Liver (tissue), 10 donors: ENCODE measurements at places on chromosomes 5 and 9.

GRCh38 chr9:137986268-137987099 lies 108.9 kb downstream of the CACNA1B start:
- DNase-seq, result no peak

- DNase-seq, result no peak
These were observed 53.0 kb downstream of the SH3RF2 start for GRCh38 chr5:145989428-145989827.

DNA sequence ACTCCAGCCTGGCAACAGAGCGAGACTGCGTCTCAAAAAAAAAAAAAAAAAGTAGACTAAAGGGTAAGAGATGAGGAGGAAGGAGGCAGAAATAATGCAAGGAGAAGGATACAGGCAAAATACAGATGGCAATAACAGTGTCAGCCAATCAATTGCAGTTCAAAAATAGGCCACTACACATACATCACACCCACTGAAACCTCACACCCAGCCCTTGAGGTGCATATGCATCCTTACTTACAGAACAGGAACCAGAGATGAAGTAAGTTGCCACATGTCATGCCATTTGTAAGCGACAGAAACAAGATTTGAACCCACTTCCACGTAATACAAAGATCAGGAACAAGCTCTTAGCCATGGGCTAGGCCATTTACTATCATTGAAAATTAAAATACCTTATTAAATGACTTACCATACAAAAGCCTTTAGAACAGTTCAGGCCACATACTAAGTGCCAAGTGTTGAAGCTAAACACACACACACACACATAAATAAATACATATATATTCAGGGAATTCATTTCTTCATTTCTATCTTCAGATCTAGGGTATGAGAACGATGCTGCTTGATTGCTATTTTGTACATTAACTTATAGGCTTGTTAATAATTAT lies 98.4 kb downstream of the FNBP1 start:
- DNase-seq, result no peak

GRCh38 chr5:93249651-93250289 lies 331.2 kb downstream of the NR2F1-AS1 start:
- DNase-seq, result no peak

- DNase-seq, result no peak
These were observed 13.3 kb downstream of the MBLAC2 start for GRCh38 chr5:90461288-90461687.

- no peak for DNase-seq
These were observed 51.9 kb upstream of the ZBED3 start for GRCh38 chr5:77139001-77139400.
